ENCODE measurements at places on chromosomes 2 and 18. TPM values are rescaled to one million over a fixed set of nuclear protein-coding genes. Genes with fewer than 3 reads are reported as not detected.
A peak's percentile ranks its signal among the peaks of the same experiment; 100 is the strongest.

The FOXI3 gene
- not detected for total RNA-seq

The DUSP19 gene
- total RNA-seq, result 3.4 TPM

The ATP8B1 gene
- not detected for total RNA-seq

The CTNNA2 gene
- total RNA-seq, result not detected

The CKAP2L gene
- total RNA-seq, result 33.7 TPM

- no peak for DNase-seq
These were observed 34.8 kb downstream of the SEMA4F start for GRCh38 chr2:74688881-74689280.

DNA sequence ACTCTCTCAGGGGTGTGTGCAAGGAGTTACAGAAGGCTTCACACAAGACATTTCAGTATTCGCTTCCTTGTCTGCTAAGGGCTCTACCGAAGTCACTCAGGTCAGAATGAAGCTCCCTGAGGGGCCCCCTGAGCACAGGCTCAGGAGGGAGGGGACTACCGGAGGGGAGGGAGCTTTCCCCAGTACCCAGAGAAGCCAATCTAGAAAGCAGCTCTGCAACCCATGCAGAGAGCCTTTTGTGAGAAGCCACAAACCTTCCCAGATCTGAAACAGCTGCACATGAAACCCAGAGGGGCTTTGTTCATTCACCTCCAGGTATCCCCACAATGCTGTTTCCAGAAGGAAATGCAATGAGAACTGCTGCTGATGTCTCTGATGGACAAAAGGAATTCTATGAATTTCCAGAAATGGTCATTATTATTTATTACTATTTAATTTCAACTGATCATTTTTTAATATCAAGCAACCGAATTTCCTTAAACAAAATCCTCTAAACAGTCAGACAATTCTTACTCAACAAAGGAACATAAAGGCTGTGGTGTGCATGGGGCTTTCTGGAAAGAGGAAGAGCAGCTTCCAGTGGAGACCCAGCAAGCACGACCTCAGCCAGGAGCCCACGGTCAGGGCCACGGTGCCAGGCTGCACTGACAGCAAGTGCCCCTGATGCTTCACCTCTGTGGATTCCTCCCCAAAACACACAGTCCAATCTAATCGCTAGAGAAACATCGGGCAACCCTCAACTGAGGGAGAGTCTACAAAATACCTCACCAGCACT lies 42.0 kb downstream of the NDUFA10 start:
- DNase-seq, result no peak

DNA sequence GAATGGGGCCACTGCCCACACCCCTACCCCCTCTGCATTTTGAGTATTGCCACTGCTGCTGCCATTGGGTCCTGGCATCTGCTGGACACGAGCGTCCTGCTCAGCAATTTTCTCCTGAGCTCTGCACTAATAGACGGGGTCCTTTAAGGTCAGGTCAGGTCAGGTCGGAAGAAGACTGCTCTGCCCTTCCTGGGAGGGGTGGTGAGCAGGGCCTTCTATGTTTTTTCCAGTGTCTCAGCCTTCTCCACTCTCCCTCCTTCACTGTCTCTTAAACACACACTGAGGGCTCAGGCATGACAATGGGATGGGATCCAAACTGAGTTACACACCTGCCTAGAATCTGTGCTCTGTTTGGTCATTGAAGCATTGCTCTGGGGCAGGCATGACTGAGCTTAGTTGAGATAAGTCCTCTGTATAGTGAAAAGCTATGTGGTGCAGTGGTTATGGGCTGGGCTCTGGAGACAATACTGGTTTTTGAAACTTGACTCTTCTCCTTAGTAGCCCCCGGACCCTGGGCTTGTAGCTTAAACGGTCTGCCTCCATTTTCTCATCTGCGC lies 10.6 kb downstream of the MYO1B start:
- no peak for DNase-seq

- no peak for DNase-seq
These were observed 212.6 kb downstream of the INSIG2 start for GRCh38 chr2:118300832-118301231.

- no peak for DNase-seq
These were observed 108.4 kb downstream of the COPS8 start for GRCh38 chr2:237194081-237194480.

GRCh38 chr18:72830109-72830508 lies 37.7 kb downstream of the NETO1 start:
- peak; percentile 8 for DNase-seq

DNA sequence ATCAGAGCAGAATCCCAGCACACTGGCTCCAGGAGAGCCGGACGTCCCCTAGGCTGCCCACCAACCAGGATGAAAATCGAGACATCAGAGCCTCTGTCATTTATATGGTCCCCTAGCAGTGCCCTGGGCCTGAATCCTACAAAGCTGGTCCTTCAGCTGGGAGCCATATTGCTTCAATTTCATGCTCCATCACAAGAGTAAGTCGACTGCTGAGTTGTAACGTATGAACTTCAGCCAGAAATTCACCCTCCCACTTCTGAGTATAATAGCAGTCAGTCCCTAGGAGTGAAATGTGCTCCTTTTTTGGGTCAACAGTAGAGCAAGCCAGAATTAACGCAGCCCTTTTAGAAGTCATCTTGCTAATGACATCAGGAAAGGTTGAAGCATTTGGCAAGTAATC lies 126.4 kb downstream of the CCBE1 start:
- DNase-seq, result no peak

DNA sequence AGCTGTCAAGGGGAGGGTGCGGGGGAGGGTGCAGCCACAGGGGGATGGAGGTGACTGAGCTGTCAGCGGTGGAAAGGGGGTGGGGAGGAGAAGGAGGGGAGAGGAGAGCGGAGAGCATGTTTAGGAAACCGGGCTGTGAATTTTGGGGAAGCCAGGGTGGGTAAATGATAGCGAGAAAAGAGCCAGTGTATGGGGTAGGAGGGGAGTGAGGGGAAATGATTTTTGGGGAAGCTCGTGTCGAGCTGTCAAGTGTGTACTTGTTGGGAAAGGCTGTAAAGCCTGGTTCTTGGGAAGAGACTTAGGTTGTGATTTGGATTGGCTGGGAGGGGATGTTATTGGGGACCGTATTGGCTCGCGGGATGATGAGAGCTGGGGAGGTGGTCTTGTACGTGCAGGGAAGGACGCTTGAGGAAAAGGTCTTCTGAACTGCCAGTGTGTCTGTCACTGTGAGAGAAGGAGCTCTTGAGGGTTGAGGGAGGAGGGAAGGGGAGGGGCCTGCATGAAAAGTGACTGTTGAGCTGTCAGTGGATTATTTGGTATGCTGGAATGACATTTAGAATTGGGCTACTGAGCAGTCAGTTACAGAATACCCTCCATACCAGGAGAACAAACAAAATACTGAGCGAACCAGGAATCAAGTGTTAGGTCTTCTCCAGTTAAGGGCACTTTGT lies 1.0 kb downstream of the UBR3 start:
- DNase-seq, result peak; percentile 23

DNA sequence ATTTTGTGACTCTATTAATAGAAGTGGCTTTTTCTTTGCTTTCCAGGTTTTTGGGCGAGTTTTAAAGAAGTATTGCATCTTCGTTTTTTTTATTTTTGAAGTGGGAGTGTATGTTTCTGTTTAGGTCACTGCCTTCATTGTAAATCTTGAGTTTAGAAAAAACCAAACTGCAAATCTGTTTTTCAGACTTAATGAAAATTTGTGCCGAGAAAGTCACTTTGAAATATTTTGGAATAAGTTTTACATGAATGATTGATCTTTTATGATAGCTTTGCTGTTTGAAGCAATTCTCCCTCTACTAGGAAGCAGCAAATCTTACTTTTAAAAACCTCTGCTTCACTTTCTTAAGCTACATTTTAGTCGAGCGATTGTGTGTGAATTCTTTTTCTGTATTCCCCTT lies 2.2 kb downstream of the SMAD4 start:
- no peak for DNase-seq

Data from SJCRH30 (cell line).